EH (cell line): ENCODE measurements at places on chromosomes 2 and 18.

DNA sequence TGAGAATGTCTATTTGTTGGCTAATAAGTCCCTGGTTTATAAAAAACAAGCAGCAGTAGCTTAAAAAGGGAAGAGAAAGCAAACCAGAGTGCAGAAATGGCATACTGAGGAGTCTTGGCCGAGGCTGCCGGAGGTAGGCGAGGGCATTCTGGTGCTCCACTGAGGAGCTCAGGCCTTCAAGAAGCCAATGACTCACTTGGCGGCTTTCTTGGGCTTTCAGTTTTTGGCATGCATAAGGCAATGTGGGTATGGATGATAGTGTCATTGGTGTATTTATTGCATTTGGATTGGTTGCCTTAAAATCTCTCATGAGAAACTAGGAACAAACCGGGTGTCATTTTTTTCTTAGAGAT is 119.6 kb upstream of the ARL5A start:
- DNase-seq, result peak; percentile 6

DNA sequence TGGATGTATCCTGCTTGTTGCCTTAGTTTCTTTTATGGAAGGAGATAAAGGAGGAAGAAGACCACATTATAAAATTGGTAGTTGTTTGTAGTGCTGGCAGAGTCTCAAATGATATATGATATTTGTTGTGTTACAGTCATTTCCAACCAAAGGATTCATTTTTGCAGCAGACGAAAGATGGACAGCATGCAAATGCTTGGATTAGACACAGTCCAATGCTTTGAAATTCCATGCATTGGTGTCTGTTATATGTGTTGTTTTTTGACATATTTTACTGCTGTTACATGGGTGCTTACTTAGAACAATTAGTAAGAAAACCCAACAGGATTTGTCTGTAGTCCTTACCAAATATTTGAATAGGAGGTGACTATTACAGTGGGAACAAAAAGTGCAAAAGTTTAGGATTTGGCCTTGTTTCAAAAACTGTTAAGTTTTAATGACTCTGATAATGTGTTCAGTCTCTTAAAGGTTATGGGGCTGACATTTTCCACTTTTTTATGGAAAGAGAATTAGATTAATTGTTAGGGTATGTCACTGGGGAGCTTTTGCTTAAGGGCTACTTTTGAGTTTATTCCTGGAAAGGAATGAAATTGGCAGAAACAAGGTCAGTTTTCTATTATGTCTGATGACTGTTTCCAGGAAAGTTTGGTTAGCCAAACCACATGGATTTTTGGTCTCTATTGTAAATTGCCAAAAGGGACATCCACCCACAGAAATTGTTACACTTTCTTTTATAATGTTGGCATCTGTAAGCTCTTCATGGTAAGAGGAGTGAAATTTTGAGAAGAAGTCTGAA is 229.4 kb upstream of the MMADHC start:
- DNase-seq, result peak; percentile 65

- no peak for DNase-seq
These were observed 67.8 kb downstream of the SLC66A2 start for GRCh38 chr18:79883461-79884293.

- DNase-seq, result peak; percentile 39
These were observed 37.5 kb downstream of the ANXA4 start for GRCh38 chr2:69779258-69780001.

DNA sequence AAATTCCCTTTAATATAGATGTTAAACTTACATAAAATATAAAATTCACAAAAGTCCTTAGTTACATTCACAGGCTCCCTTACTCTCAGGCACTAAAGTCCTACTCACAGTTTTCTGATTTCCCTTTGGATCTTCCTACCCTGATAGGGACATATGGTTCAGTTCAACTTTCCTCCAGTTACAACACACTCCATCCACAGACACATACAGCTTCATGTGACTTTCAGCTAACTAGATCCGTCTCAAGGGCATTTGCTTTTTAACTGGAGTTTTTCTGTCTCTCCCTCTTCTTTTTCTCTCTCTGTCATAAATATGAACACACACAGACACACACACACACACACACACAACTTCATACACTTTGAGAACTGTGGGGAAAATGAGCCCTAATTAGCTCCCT is 419.2 kb downstream of the LRP1B start:
- no peak for DNase-seq

- peak; percentile 25 for DNase-seq
These were observed 19.5 kb downstream of the CIB4 start for GRCh38 chr2:26621469-26622199.

DNA sequence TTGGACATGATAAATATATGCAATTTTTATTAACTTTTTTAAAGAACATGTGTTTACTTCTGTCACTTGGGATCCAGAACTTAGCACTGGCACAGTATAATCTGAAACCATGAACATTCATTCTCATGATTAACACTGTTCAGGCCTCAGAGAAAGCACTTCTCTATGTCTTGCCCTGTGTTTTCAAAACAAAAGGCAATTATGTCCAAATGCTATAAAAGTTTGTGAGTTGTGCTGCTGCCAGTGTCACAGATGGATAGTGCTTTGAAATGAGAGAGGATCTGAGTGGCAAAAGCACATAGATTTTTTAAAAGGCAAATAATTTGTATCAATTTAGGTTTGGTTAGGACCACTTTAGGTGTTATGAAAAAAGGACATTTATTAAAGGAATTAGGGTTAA is 470.5 kb upstream of the FAM98A start:
- DNase-seq, result no peak

GRCh38 chr2:108604196-108604595 is 69.9 kb downstream of the LIMS1 start:
- peak; percentile 62 for DNase-seq

DNA sequence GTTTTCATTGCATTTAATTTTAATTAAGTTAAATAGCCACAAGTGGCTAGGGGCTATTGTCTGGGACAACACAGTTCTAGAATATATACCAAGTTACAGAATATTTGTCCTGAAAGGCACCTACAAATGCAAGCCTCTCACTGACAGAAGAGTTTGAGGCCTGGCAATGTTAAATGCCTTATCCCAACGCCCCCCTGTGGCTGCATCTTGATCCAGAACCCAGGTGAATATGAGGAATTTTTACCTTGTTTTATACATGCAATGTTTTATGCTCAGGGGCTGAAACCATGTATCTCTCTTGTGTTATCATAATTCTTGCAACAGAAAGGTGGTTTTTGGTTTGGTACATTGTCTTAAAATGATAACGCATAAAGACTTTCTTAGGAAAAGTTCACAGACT is 71.8 kb upstream of the SEC11C start:
- DNase-seq, result no peak

- no peak for DNase-seq
These were observed 24.6 kb downstream of the TEX44 start for GRCh38 chr2:231617059-231617926.

DNA sequence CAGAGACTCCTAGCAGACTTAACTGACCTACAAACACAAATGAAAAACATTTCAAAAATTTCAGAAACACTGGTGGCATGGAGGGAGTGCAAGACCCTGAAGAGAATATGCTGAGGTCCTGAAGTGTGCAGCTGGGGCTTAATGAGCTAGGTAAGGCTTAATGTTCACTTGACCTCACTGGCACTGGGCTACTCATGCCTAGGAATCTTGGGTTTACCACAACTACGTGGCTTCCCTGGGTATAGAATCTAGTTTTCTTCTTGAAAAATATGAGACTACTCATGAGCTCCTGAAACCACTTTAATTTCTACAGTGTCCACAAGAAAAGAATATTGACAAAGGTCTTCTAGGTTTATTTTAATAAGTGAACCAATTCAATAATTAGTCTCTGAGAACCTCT is 139.8 kb downstream of the HNMT start:
- no peak for DNase-seq

GRCh38 chr2:165874445-165875039 is 79.0 kb downstream of the TTC21B start:
- peak; percentile 72 for DNase-seq

- DNase-seq, result peak; percentile 65
These were observed 66.0 kb downstream of the STPG4 start for GRCh38 chr2:47089083-47089464.

DNA sequence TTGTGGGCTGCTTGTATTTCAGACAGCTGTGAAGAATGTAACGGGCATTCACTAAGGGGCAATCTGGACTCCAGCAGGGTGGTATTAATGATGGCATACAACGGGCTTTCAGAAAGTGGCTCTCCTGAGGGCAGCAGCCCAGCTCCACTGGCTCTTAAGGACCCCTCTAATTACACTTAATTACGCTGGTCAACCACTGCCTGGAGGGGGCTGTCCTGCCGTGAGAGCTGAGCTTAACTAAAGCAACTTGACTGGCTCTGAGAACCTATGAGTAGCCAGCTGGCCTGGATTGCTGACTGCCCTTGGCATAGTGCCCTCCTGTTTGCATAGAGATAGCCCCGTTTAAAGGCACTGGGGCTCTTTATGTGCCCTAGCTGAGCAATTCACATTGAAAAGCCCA is 3.8 kb downstream of the LIPG start:
- peak; percentile 17 for DNase-seq

- DNase-seq, result no peak
These were observed 318.1 kb downstream of the ZNF521 start for GRCh38 chr18:25033747-25034471.

DNA sequence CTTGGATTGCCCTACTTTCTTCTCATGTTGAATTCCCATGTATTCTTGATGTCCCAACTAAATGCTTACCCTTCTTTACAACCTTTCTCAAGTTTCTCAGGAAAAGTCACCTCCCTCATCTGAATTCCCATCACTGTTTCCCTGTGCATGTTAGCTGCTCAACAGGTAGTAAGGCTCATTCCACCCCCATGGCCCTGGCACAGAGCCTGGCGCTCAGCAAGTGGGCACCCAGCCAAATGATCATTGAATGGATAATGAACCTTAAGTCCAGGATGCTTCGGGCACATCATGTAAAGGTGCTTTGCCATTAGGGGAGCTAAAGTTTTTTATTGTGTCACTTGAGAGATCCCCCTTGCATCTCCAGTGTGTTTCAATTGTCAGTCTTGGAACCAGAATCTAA is 124.0 kb downstream of the PKP4 start:
- no peak for DNase-seq
